ENCODE measurements at places on chromosomes 12 and 14.

- no peak for DNase-seq
Measured at GRCh38 chr14:55249423-55249822, 21.8 kb upstream of the FBXO34 start.

DNA sequence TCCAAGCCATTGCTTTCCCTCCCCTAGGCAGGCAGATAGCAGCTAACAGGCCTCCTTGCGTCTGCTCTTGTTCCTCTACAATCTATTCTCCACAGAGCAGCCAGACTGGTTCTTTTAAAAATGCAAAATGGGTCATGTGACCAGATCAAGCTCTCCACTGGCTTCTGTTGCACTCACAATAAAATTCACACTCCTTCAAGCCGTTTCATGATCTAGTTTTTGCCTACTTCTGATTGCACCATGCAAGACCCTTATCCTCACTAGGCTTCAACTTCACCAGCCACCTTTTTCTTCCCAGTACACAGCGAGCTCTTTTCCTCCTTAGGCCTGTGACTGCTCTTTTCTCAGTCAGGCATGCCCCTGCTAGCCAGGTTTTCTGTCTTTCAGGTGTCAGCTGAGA lies 6.1 kb upstream of the KRAS start:
- no peak for DNase-seq

- peak; percentile 3 for DNase-seq
Measured at GRCh38 chr14:25833341-25834126, 764.3 kb downstream of the NOVA1 start.

DNA sequence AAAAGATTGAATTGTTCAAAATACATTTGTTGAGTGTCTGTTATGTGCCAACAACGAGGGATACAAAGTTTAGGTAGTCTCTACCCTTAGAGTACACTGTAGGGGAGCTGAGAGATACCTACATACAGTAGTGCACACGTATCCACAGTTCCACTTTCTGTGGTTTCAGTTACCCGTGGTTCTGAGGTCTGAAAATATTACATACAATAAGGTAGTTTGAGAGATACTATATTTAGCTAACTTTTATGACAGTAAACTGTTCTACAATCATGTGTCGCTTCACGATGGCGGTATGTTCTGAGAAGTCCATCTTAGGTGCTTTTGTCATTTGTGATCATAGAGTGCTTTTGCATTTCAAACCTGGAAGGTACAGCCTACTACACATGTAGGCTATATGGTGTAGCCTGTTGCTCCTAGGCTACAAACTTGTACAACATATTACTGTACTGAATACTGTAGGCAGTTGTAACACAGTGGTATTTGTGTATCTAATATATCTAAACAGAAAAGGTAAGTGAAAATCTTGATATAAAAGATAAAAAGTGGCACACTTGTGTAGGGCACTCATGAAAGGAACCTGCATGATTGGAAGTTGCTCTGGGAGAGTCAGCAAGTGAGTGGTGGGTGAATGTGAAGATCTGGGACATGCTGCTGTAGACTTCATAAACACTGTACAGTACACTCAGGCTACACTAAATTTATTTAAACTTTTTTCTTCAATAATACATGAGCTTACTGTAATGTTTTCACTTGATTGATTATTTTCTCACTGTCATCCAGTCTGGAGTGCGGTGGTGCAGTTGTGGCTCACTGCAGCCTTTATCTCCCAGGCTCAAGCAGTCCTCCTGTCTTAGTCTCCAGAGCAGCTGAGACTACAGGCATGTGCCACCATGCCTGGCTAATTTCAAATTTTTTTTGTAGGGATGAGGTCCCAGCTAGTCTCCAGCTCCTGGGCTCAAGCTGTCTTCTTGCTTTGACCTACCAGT lies 4.0 kb downstream of the CPSF6 start:
- DNase-seq = no peak

- DNase-seq = no peak
Measured at GRCh38 chr14:53894456-53894855, 62.2 kb downstream of the BMP4 start.

DNA sequence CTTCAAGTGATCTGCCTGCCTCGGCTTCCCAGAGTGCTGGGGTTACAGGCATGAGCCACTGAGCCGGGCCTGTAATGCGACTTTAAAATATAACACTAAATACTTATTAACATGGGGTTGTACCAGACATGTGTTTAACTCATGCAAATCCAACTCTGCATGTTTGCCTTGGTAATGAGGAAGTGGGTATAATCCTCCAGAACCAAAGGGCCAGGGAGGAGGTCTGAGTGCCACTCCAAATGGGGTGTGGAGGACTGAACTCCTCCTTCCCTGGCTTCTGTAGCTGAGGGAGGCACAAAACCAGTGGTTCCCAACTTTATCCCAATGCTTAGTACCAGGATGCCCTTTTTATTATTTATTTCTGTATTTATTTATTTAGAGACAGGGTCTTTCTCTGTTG lies 61.6 kb upstream of the MED13L start:
- DNase-seq = no peak

DNA sequence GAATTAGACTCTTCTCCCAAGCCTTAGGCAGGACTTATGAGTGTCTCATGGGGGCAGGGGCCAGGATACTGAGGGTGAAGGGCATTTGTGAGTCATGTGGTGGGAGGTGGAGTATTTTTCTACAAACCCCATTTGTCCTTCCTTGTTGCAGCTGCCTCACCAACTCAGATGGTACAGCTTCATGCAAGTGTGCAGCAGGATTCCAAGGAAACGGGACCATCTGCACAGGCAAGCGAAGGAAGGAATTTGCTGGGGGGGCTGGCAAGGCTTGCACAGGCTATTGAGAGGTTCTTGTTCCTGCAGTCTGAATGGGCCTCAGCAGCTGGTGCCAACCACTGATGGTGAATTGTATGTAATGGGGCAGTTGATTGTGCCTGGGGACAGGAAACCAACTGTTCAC lies 125.1 kb downstream of the STAB2 start:
- no peak for DNase-seq

DNA sequence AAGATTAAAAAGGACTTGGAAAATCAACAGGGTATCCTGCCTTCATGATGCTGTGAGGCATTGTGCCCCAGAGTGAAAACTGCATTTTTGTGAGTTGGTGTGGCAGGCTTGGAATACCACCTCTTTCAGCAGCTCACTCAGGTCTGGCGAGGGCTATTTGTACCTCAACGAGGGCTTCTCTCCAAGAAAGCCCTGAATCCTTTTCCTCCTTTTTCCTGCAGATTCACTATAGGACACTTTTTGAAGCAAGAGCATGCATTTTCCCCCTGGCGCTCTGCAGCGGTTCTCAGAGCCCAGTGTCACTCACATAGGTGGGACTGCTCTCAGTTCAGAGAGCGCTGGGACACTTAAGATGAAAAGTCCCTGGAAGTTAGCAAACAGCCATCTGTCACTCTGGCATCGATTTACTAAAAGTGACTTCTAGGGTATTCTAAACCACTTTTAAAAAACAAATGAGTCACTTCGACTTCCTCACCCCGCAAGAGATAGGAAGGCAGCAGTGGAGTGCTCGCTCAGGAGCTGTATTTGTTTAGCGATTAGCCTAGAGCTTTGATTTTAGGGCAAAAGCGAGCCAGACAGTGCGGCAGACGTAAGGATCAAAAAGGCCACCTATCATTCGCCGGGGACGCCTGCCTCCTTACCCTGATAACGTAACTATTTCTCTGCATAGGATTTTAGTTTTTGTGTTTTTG lies 782 bp upstream of the LGR5 start:
- no peak for DNase-seq

DNA sequence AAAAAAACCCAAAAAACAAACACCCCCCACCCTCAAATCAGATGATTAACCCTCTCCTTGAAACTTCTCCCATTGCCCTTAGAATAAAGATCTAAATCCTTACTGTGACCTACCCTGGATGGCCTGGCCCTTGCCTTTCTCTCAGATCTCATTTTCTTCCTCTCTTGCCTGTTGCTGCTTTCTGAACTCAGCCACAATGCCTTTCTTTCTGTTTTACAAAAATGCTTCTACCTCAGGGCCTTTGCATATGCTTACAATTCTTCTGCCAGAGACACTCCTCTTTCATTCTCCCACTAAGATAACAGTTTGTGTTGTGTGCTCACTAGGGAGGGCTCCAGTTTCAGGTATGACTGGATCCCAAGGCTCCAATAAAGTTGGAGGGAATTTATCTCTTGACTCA lies 108.3 kb downstream of the PTPN11 start:
- no peak for DNase-seq

- no peak for DNase-seq
Measured at GRCh38 chr12:62379026-62379722, 87.5 kb upstream of the MON2 start.

DNA sequence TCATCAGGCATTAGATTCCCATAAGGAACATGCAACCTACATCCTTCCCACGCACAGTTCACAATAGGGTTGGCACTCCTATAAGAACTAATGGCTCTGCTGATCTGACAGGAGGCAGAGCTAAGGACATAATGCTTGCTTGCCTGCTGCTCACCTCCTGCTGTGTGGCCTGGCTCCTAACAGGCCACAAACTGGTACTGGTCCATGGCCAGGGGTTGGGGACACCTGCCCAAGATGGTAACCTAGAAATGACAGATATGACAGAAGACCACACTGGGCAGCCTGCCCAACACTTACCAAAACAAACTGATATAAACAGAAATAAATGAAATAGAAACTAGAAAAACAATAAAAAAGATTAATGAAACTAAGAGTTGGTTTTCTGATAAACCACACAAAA lies 325.6 kb downstream of the SEC23A start:
- no peak for DNase-seq

- no peak for DNase-seq
Measured at GRCh38 chr12:10165421-10165820, 6.5 kb downstream of the OLR1 start.

DNA sequence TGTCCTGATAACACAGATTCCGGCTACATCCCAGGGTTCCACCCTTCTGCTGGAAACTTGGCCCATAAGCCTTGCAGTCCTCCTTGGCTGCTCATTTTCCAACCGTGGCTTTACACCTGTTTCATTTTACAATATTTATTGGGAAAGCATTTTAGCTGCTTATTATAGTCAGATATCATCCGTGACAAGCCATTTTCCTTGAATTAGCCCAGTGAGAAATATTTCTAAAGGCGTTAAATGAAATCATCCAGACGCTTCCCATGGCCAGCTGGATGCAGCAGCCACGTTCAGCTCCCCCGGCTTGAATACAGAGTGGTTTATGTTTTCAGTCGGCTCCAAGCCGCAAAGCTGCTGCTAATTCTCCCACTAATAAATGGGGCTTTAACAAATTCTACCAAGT lies 245.0 kb upstream of the PELI2 start:
- DNase-seq = no peak

DNA sequence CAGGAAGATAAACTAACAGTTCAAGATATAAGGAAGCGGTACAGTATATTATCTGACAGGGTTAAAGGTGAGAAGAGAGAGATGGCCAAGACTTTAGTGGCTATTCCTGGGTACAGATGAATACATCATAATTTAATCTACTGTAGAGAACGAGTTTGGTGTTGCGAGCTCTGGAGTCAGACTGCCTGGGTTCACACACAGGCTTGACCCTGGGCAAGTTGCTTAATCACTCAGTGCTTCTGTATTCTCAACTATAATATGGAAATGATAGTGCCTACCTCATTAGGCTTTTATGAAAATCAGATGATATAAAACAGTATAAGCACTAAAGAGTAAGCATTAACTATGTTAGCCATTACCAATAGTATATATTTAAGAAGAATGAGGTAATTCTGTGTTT lies 3.5 kb downstream of the PPM1H start:
- DNase-seq = no peak

GRCh38 chr12:70757830-70758493 lies 120.7 kb upstream of the PTPRB start:
- no peak for DNase-seq

- DNase-seq = no peak
Measured at GRCh38 chr14:27077214-27077613, 479.4 kb upstream of the NOVA1 start.

GRCh38 chr12:127628645-127629044 lies 638.3 kb upstream of the TMEM132C start:
- DNase-seq = no peak

Data from stimulated activated CD4-positive, alpha-beta T cell treated with anti-CD3 and anti-CD28 coated beads, Interleukin-15, amount 100 ng/mL, for 48 hours (primary cell).